Fibroblast of the conjunctiva (primary cell): ENCODE measurements at places on chromosomes 7 and 10.
A peak's percentile ranks its signal among the peaks of the same experiment; 100 is the strongest.

DNA sequence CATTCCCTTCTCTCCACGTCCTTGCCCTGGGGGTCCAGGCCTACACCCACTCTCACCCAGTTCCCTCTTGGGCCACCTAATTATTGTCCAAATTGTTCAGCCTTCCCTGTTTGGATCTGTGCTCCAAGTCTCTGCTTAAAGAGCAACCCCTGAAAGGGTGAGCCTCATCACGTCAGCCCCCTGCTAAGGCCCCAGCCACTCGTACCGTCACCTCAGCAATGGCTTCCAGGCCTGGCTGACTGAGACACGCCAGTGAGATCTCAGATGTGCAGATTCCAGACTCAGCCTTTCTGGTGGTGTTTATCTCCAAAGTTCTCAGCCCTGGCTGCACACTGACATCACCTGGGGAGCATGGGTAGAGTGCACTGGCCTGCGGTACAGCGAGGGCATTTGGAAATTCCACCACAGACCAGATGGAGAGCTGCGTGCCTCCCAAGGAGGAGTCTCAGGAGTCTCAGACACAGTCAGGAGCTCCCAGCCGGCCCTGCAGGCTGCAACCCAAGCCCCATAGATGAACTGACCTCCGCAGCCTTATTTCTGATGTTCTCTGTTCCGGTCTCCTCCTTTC is 87.5 kb downstream of the PRKAG2 start:
- no peak for DNase-seq

DNA sequence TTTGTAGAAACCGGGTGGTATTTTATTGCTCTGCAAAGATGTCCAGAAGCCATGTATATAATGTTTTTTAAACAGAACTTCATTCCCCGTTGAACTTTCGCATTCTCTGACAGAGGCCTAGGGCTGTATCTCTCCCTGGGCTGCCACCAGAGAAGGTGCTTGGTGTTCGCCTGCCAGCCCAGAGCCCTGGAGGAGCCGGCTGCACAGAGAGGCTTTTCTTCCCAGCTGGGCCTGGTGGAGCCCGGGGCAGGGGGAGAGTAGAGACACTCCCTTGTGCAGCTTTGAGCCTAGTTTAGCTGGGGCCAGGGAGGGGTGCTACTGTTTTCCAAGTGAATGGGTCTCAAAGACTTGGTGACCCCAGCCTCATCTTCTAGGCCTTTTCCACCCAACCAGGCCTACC is 13.6 kb upstream of the TRIM8 start:
- no peak for DNase-seq

GRCh38 chr7:131500357-131500756 is 56.1 kb downstream of the PODXL start:
- no peak for DNase-seq

- peak; percentile 55 for DNase-seq
Observed at GRCh38 chr10:3090914-3091787, 23.8 kb downstream of the PFKP start.

- DNase-seq = no peak
Observed at GRCh38 chr7:26191233-26191973, 9.1 kb downstream of the HNRNPA2B1 start.

DNA sequence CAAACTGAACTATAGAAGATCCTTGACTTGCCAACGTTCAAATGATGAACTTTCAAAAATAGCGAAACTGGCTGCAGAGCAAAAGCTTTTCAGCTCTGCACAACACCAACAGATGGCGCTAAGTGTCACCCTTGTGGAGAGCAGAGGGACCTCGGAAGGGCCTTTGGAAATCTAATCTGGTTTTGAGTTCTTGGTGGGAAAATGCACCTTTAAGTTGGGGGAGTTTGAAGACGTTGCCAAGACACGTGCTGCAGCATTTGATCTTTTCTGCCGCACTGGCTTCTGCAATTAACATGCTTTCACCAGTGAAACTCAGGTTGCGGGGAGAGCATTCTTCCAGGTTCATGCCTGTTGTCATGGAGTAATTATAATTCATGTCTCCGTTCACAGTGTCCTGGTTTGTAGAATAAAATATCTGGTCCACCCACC is 26.3 kb upstream of the WDR11 start:
- DNase-seq = no peak

DNA sequence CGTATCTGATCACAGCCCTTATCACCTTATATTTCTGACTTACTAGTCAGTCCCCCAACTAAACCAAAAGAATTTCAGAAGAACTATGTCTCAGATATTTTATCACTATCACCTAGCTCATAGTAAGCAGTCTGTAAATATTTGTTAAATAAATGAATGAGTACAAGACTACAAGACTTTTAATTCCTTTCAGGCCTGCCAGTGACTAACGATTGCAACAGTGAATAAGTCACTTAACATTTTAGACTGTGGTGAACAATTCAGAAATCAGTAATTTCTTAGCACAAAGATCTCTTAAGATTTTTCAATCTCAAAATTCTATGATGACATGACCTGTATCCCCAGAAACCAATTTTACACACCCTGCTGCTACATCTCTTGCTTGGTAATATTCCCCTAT is 162.2 kb downstream of the IMMP2L start:
- no peak for DNase-seq

DNA sequence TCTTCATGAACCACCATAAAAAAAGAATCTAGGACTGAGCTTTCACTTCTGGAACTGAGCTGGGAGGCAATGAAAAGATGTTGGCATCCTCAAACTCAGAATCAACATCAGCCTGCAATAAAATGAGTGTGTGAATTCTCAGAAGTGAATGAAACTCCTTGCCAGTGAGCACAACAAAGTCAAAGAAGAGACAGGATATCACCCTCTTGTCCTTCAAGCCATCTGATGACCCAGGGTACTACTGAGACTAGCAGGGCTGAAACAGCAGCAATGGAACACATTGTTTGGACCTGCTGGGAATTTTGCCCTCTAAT is 13.0 kb downstream of the SLC25A13 start:
- no peak for DNase-seq

- DNase-seq = no peak
Observed at GRCh38 chr7:33534833-33535232, 370.5 kb upstream of the BMPER start.

DNA sequence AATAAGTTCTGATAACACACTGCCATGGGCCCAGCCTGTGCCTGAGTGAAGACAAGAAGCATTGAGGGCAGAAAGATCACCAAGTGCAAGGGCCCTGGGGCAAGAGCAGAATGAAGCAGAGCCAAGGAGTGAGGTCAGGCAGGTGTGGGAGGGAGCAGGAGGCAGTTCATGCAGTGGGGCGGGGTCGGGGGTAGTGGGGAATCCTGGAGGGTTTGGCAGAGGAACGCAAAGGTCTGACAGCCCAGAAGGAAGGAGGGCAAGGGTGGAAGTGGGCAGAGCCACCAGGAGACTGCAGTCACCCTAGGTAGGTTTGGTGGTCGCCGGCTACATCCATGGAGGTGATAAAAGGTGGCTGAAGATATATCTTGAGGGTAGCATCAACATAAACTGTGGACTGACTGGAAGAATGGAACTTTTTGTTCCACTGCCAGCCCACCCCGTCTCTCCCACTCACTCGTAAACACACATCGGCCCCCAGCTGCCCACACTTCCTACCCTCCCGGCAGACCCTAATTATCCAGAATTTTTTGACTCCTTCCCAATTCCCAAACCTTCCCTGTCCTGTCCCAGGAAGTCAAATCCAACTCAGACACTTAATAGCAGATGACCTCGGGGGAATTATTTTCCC is 172.4 kb downstream of the ARHGAP12 start:
- DNase-seq = no peak

GRCh38 chr10:119931871-119932270 is 39.3 kb downstream of the SEC23IP start:
- no peak for DNase-seq

GRCh38 chr7:75818472-75818871 is 4.9 kb upstream of the CCL24 start:
- no peak for DNase-seq

DNA sequence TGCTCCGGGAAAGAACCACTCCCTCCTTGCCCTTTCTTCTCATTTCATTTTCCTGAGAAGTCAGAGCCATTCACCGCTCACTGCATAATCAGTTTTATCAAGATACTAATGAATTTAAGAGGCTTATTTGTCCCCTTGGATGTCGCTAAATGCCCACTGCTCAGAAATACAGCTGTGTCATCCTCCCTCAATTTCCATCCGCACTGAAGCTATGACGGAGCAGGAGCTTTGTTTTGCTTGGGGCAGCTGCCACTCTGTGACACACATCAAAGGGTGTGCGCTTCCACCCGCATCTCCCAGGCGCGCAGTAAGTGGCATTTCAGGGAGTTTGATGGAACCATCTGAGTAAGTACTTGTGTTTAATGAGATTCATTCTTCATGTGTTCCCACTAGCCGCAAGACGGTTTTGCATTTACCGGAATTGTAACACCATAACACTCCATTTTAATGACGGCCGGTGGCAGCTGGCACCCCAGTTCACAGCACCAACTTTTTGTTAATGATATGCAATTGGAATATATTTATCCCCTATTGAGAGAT is 103.8 kb upstream of the PARD3 start:
- DNase-seq = no peak

GRCh38 chr7:94391726-94392392 is 2.8 kb upstream of the COL1A2 start:
- DNase-seq = no peak

GRCh38 chr7:40570223-40570622 is 435.4 kb downstream of the SUGCT start:
- DNase-seq = no peak

- no peak for DNase-seq
Observed at GRCh38 chr7:86925221-86925620, 134.2 kb downstream of the ELAPOR2 start.

DNA sequence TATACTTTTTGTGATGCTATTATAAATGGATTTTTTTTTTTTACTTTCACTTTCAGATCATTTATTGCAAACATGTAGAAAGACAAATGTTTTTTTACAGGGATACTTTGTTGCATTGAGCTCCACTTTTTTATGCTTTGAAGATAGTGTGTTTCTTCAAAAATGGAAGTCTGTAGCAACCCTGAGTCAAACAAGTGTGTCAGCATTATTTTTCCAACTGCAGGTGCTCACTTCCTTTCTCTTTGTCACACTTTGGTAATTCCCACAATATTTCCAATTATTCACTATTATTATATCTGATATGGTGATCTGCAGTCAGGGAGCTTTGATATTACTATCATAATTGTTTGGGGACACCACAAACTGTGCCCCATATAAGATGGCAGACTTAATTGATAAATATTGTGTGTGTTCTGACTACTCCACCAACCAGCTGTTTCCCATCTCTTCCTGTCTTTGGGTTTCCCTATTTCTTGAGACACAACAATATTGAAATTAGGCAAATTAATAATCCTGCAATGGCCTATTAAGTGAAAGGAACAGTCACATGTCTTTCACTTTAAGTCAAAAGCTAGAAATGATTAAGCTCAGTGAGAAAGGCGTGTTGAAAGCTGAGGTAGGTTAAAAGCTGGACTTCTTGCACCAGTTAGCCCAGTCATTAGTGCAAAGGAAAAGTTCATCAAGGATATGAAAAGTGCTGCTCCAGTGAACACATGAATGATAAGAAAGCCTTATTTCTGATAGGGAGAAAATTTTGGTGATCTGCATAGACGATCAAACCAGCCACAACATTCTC is 231.3 kb upstream of the SH2B2 start:
- DNase-seq = no peak
